ENCODE measurements at places on chromosomes 16 and 17.

- DNase-seq, result no peak
These were observed 9.4 kb downstream of the MPO start for GRCh38 chr17:58271216-58271931.

GRCh38 chr17:81022344-81022676, 12.6 kb upstream of the BAIAP2 start:
- DNase-seq, result no peak

DNA sequence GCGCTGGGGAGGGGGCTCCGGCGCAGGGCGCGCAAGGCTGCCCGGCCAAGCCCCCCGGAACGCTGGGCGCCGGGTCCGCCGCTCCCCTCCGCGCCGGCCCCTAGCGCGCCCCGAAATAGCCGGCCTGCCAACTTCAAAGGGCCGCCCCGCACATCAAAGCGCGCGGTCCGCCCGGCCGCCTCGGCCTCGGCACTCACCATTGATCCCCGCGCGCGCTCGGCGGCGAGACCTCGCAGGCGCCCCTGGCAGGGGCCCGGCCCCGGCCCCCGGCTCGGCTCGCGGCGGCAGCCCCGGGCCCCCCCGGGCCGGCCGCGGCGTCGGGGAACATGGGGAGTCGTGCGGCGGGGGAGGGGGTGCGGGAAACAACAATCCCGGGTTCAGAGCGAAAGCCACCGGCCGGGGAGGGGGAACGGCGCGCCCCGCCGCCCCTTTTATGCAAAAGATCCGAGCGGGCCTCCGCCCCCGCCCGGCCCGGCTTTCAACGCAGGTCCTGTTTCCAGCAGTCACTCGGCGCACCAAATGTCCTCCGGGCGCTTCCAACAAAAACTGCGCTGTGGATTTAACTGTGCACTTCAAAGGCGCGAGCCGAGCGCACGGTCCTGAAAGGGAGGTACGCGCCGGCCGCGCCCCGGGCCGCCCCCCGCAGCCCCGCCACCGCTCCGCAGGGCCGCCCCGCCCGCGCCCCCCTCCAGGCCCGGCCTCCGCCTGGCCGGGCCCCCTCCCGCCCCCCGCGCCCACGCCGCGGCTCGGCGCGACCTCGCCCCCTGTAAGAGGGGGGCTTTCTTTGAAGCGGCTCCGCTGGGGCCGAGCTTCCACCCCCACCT, 608 bp downstream of the AXIN2 start:
- no peak for DNase-seq

DNA sequence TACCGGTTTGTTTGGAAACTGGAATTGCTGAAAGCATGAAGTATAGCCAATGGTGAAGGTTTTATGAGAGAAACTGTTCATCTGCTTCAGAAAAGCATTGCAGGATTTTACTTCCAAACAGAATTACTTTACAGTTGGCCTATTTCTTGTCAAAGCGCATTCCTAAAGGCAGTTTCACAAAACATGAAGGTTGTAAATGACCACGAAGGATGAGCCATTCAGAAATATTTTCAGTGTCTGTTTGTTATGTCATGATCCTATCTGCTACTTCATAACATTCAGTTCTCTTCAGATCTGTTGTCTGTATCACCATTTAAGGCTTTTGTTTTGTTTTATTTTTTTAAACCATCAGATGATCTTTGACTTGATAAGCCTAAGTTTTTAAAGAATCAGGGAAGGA, 45.7 kb downstream of the AATF start:
- peak; percentile 25 for DNase-seq

- DNase-seq, result no peak
These were observed 23.2 kb upstream of the ARHGAP17 start for GRCh38 chr16:25038239-25038954.

DNA sequence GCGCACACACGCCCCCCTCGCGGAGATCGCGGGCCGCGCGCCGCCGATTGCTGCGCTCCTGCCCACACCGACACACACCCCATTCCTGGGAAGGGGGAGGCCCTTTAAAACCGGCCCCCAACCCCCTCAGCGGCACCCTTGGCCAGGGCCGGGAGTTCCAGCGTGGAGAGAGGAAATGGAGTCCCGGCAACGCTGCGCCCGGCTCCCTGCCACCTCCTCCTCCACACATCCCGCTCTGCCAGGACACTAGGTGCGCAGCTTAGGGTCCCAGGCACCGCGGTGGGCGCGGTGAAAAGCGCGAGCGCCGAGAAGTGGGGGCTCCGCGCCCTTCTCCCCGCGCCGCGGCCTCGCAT, 397 bp downstream of the CDC42EP4 start:
- no peak for DNase-seq

GRCh38 chr17:82566129-82566960, 46.8 kb downstream of the FOXK2 start:
- no peak for DNase-seq

DNA sequence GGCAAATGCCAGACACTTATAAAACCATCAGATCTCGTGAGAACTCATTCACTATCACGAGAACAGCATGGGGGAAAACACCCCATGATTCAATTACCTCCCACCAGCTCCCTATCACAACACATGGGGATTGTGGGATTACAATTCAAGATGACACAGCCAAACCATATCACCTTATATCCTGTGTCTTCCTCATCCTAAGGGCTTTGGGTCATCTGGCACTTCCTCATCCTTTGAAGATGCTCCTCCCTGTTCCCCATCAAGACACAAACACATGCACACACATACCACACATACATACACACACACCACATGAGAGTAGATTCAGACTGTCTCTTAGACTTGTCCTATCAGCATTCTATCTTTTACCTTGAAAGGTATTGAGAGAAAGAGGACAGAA, 2.8 kb upstream of the PMFBP1 start:
- no peak for DNase-seq

- DNase-seq, result no peak
These were observed 12.2 kb downstream of the AIPL1 start for GRCh38 chr17:6422654-6423241.

DNA sequence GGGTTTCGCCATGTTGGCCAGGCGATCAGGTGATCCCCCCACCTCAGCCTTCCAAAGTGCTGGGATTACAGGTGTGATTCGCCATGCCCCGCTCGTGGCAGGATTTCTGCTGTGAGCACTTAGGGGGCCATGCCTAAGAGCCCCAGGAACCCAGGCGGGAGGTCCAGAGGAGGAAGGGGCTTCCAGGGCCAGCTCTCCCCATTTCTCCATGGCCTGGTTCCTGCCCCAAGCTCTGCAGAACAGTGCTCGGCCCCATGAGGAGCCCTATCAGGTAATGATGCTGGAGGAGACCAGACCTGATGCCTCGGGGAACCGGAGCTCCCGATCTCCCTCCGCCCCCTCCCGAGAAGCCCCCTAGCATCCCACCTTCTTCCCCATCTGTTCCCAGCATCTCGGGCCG, 53.6 kb downstream of the RMI2 start:
- no peak for DNase-seq

DNA sequence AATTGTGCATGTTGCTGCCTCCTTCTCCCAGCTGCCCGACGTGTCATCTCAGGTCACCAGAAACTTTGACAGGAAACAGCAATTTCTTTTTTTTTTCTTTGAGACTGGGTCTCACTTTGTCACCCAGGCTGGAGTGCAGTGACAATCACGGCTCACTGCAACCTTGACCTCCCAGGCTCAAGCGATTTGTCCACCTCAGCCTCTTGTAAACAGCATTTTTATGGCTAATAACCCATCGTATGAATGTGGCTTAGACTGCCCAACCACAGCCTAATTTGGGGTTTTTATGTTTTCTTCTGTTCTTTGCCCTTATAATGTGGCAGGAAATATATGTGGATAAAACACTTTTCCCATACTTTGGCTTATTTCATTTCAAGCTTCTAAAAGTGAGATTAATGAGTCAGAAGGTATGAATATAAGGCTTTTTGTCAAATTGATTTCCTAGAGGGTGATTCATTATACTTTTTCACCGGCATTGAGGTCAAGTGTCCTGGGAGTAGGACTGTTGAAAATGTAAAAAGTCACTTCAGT, 31.0 kb upstream of the SLC5A10 start:
- peak; percentile 4 for DNase-seq

DNA sequence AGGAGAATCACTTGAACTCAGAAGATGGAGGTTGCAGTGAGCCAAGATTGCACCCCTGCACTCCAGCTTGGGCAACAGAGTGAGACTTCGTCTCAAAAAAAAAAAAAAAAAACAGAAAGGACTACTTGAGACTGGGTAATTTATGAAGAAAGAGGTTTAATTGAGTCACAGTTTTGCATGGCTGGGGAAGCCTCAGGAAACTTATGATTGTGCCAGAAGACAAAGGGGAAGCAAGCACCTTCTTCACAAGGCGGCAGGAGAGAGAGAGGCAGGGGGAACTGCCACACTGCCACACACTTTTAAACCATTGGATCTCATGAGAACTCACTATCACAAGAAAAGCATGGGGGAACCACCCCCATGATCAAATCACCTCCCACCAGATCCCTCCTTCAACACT, 9.0 kb upstream of the MILR1 start:
- DNase-seq, result no peak

DNA sequence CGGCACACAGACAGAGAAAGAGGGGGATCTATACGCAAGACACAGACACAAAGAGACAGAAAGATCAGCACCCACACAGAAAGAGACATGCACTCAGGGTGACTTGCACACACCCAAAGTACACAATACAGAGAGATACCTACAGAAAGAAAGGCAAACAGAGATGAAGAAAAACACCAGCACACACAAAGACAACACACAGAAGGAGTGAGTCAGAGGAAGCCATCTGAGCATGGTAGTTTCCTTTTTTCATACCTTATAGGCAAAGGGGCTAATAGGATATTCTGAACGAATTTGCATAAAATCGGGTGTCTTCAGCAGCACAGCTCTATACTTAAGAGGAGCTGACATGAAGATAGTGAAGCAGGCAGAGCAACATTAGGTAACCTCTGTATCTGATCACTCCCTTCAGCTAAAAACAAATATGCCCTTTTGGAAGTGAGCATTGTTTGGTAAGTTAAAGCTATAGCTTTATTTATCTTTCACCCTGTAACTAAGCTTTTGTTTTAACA, 198.6 kb downstream of the AATF start:
- DNase-seq, result no peak

DNA sequence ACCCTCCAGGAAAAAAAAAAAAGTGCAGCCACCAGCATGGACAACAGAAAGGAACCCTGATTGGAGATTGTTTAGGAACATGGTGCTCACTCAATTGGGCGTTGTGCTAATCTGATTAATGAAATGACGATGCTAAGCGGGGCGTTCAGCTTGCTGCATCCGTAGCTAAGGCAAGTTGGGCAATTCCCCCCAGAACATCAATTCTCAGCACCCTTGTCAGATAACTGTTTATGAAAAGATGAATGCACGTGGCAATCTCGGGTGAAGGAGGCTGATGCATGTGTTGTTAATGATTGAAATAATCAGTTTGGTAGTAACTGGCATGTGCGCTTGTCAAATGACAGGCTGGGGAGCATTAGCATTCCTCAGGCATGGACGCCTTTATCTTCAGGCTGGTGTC, 57.0 kb downstream of the HS3ST3A1 start:
- no peak for DNase-seq

DNA sequence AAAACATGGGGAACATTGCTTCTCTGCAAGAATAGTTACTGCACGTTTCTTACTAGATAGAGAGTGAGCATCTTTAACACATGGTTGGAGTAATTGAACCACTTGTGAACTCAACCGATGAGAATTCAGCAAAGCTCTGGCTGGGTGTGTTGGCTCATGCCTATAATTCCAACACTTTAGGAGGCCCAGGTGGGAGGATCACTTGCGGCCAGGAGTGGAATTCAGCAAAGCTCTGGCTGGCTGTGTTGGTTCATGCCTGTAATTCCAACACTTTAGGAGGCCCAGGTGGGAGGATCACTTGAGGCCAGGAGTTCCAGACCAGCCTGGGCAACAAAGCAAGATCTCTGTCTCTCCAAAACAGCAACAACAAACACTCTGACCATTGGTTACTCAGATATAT, 865.9 kb downstream of the KCNJ2 start:
- no peak for DNase-seq

- no peak for DNase-seq
These were observed 8.1 kb upstream of the MT1E start for GRCh38 chr16:56617212-56618085.
